HFFc6 (cell line): ENCODE measurements at places on chromosomes 6 and 20. TPM values are rescaled to one million over a fixed set of nuclear protein-coding genes. Genes with fewer than 3 reads are reported as not detected.
A peak's percentile ranks its signal among the peaks of the same experiment; 100 is the strongest.

DNA sequence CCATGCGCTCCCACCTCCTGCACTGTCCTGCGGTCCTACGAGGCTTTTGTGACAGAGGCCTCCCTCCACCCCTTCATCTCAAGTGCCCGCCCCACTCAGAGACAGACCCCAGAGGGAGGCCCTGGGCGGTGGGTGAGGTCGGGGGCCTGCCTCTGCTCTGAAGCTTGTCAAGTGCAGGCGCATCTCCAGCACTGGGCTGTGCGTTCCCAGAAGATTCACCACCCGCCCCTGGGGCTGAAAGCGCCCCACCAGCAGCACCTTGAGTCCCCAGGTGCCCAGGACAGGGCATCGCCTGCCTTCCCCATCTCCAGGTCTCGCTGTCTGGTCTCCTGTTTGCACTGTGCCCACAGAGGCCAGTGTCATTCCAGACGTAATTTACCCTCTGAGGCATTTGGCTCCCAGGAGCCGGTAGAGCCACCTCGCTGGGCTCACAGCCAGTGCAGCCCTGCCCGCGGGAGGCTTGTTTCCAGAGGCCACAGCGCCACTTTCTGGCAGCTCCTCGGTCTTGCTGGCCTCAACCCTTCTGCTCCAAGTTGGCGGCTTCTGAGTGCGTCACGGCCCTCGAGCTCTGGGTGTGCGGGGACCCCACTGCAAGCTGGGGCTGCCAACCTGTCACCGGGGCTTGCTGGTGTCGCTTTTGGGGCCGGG lies 191.1 kb downstream of the TAF4 start:
- DNase-seq: no peak

GRCh38 chr6:169811072-169811471 lies 59.6 kb downstream of the ERMARD start:
- DNase-seq: no peak

DNA sequence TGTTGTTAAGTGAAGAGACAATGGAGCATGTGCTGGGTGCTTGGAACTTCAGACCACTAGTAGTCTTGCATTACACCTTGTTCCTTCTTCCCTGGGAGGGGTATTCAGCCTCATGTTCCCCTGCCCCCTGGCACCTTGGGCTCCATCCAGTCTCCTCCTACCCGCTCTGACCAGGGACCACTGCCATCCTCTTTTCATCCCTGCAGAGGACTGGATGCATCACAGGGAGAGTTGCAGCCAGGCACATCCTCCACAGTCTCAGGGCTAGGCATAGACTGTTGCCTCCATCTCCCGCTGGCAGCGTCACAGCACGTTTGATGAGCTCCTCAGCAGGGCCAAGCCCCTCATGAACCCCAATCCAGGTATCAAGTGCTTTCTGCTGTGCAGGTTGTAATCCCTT lies 1.3 kb upstream of the TAAR8 start:
- DNase-seq: no peak

- no peak for DNase-seq
Observed at GRCh38 chr6:7773322-7773721, 47.4 kb downstream of the BMP6 start.

DNA sequence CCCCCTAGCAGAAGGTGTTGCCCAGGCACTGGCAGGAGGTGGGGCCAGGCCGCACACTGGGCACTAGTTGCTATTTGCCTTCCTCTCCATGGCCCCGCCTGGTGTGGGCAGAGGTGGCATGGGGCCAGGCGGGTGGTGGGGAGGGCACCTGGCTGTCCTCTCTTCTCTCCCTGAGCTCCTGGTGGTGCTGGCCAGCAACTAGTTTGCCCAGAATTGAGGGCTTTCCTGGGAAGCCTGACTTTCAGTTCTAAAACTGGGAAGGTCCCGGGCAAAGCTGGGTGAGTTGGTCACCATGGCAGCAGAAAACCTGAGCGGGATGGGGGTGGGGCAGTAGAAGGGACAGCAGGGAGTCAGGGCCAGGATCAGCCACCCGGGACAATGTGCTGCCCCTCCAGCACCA lies 48.2 kb downstream of the RBM38 start:
- no peak for DNase-seq

DNA sequence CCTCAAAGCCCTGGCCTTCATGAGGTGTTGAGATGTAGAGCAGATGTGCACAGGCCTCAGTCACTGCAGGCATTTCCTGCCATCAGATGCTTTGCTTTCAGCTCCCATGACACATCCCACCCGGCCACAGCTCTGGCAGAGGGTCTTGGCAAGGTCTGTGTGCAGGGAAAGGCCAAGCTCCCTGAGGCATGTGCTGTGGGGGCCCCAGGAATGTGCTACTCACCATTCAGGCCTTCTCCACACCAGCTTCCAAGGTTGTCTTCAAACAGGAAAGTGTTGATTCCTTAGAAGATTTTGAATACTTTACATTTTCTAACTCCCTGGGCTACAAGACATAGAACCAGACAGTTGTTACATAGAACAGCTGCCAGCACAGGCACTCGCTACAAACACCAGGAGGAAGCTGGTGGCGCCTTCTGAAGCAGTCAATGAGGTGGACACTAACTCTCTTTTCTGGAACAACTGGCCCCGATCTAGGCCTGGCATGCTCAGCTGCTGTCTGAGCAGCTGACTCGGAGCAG lies 27.8 kb downstream of the CASS4 start:
- DNase-seq: peak; percentile 98

DNA sequence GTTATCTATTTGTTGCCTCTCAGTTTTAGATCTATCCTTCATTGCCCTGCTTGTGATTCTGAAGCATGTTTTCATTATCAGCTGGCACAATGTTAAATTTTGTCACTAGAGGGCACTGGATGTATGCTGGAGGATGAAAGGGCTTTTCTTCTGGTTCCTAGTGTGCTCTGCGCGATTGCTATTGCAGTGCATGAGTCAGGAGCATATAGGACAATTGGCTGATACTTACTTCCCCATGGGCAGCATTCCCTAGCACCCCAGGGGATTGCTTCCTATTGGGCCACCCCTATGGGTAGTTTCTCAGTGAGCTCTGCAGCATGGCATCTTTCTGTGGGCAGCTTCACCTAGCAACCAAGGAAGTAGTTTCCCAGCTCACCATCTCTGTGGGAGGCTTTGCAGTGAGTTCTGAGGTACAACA lies 280.3 kb upstream of the SYNCRIP start:
- DNase-seq: peak; percentile 50

- DNase-seq: no peak
Observed at GRCh38 chr20:33291830-33292355, 8.9 kb downstream of the BPIFB1 start.

GRCh38 chr6:34230653-34231371 lies 5.9 kb upstream of the HMGA1 start:
- DNase-seq: no peak

DNA sequence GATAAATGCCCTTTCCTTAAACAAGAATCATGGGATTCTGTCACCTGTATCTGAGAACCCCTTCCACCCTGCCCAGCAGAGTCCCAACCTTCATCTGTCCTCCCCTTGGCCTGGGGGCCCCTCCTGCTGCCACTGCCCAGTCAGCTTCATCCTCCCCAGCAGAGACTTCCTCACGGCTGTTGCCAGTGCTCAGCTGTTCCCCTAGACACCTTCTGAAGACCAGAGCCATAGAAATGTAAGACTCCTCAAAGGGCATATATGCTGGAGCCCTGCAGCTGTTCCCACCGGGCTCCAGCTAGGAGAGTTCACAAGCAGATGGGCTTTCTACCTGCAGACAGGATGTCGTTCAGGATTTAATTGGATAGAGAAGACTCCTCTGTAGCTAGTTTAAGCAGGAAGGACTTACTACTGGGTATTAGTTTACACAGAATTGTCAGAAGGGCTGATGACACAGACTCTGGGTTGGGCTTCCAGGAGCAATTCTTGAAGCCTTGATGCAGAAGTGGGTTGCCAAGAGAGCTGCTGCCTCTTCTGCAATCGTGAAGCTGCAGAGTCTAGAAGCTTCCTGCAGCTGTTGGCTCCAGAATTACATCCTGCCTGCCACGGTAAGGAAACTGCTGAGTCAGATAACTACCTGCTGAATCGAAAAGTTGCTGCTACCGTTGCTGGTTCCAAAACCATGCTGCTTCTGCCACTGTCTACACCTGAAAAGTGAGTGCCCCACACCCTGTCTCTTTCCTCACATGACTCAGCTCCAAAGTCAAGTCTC lies 57.1 kb upstream of the MLN start:
- peak; percentile 18 for DNase-seq

DNA sequence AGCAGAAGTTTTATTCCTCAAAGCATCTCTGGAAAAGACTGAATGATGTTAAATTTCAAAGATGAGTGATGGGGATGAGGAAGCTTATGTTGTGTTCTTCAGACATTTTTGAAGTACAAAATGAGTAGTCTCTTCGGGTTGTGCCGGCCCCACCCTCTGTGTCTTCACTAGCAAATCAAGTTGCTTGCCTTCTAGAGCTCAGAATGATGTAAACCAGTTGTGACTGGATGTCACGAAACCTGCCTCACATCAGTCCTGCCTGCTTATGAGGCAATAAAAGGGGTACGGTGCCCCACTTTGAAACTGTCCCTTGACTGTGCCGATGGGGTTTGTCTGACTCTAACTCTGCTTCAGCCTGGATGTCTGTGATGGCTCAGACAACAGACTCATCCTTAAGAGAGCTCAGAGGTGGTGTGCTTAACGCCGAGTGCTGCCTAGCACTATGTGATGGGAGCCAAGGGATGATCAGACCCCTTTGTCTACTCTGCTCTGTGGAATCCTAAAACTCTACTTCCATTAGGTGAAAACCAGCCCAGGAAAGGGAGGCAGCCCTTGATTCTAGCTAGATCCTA lies 19.0 kb downstream of the TOMM34 start:
- DNase-seq: no peak

- DNase-seq: peak; percentile 95
Observed at GRCh38 chr6:149941583-149942460, at the start of gene ULBP2. Gene ULBP2 (plus strand): TSS chr6:149942014. CDS start chr6:149942073, 59 bp downstream.

TCF15 gene
- total RNA-seq: not detected in 3 replicates

PRDM13 gene
- not detected in 3 replicates for total RNA-seq

TULP1 gene
- total RNA-seq: not detected in 2 replicates

MRPS18A gene
- 34.0 to 42.8 TPM (median 36.9 TPM) in 3 replicates for total RNA-seq
